Cardiac muscle cell (in vitro differentiated cells and primary cell): ENCODE measurements at places on chromosomes 1 and 21. TPM values are rescaled to one million over a fixed set of nuclear protein-coding genes. Genes with fewer than 3 reads are reported as not detected.

GRCh38 chr1:90558126-90558525, 159.0 kb downstream of the BARHL2 start:
- no peak for DNase-seq

DNA sequence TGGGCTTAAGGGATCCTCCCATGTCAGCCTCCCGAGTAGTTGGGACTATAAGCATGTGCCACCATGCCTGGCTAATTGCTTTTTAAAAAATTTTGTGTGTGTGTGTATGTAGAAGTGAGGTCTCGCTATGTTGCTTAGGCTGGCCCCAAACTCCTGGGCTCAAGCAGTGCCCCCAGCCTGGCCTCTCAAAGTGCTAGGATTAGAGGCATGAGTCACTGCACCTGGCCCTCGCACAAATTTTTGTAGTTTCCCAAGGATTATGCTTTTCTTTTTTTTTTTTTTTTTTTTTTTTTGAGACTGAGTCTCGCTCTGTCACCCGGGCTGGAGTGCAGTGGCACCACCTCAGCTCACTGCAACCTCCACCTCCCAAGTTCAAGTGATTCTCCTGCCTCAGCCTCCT, 144.4 kb upstream of the HNRNPU start:
- peak; percentile 21 for DNase-seq

DNA sequence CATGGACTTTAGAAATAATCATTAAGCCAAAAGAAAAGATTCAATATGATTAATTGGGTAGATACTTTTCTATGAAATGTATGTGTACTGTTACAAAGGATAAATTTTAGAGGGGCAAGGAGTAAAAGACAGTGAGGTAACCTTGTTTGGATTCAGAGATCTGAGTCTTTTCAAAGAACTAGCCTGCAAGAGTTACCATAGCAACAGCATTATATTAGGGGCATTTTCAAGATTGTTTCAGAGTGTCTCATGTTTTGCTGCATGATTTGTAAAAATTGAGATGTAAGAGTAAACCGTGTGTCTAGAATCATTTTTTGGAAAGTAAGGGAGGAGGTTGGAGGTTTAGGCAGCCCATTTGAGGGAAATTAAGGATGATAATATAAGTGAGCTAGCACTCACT, 70.6 kb upstream of the KIAA1614 start:
- no peak for DNase-seq

GRCh38 chr1:89151047-89151446, 24.8 kb downstream of the GBP7 start:
- no peak for DNase-seq

GRCh38 chr1:160085686-160086455, 4.5 kb downstream of the KCNJ9 start:
- peak; percentile 75 for DNase-seq

DNA sequence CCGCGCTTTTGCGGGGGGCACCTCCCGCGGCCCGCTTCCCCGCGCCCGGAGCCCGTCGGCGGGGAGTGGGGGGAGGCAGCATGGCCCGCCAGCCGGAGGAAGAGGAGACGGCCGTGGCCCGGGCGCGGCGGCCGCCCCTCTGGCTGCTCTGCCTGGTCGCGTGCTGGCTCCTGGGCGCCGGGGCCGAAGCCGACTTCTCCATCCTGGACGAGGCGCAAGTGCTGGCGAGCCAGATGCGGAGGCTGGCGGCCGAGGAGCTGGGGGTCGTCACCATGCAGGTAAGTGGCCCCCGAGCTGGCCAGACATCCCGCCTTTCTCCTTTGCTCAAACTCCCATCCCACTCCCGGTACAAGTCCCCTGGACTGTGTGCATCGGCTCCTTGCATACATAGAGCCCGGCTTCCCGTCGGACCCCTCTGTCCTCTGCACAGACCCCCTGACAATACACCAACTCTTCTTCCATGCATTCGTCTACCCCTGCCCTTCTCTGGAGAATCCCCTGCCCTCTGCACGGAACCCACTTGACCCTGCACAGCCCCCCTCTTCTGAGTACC, 812 bp downstream of the CACHD1 start:
- peak; percentile 30 for DNase-seq

RGS18 gene
- not detected in 2 replicates for total RNA-seq

NBPF10 gene
- total RNA-seq = 1.1 and 1.2 TPM in 2 replicates

ALG14 gene
- total RNA-seq = 2.7 and 4.1 TPM in 2 replicates

KCNJ15 gene
- total RNA-seq = not detected in 2 replicates

L1TD1 gene
- total RNA-seq = 0.04 and 0.36 TPM in 2 replicates

ABL2 gene
- 5.9 and 13.5 TPM in 2 replicates for total RNA-seq

SERINC2 gene
- total RNA-seq = 6.7 and 8.1 TPM in 2 replicates
